GM04504 (cell line): ENCODE measurements at places on chromosomes 3 and 15.

DNA sequence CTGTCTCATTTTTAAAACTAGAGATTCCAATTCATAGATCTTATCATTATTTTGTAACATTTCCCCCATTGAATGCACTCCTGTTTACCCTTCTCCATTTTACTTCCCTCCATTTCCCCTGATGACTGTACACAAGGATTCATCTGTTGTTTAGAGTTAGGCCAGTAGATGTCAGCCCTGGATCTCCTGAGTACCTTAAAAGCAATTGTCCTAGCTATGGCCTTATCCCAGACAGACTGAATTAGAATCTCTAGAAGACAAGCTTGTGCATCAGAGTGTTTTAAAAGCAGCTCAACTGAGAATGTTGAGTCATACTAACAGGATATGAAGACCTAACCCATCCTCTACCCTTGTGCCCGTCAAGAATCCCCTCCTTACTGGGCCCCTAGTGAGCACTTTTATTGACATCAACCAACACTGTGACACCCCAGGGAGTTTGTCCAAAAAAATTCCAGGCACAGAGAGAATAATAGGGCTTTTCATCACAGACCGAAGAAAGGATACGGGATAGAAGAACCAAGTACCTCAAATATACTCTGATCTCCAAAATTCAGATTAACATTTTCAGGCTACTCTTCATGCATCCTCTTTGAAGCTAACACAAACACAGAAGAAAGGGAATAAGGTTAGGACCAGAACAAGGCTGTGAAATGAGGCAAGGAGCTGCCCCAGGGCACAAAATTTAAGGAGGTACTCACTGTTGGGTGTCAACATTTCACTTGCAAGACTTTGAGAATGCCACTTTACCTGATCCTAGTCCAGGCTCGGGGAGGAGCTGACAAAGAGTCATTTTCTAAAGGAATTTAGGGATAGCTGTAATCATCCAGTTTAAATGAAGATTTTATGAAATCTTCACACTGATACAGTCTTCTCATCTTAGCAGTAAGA is 17.1 kb downstream of the ZBED2 start:
- peak; percentile 60 for DNase-seq

DNA sequence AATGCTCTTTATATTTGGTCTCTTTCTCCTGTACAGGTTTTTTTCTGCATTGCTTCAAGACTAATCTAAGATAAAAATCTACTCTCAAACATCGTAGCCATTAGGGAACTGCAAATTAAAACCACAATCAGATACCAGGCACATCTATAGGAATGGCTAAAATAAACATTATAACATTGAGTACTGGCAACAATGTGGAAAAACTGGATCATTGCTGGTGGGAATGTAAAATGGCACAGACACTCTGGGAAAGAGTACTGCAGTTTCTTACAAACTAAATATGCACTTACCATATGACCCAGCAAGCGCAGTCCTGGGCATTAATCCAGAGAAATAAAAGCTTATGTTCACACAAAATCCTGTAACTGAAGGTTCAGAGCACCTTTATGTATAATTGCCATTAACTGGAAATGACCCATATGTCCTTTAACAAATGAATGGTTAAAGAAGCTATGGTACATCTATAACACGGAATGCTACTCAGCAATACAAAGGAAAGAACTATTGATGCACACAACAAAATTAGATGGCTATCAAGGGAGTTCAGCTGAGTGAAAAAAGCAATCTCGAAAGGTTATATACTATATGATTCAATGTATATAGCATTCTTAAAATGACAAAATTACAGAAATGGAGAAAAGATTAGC is 6.3 kb downstream of the ABCC5 start:
- DNase-seq: no peak

DNA sequence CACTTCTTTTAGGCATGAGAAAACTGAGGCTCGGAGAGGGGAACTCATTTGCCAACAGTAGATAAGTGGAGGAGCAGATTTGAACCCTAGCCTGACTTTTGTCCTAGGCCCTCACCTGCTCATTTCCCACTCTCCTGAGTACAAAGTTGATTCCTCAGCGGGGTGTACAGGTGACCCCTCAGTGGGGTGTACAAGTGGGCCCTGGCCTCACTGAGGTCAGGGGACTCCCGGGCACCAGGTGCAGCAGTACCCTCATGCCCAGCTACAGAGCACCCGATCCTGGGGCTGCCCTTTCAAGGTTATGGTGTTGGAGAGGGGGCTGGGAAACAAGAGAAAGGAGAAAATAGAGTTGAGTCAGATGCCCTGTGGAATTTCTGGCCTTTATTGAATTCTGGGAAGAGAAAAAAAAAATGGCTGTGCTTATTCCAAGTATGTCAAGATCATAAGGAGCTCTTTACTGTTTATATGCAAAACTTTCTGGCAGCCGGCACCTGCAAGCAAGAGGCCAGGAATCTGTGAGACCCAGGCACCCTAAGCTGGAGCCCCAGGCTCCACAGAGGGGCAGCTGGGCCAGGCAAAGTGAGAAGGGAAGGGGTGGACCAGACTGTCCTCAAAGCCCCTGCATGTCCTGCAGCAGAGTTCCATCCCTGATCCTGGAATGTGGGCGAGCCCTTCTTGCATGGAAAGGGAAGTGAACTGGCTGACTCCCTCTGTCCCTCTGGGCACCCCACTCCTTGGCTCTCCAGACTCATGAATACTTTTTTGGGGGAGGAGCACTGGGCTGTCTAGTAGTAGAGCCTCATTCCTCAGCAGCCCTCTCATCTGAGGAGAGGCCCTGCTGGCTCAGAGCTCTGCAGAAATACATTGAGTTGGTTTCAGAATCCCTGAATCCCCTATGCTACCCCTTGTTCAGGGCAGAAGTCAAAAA is 43.1 kb downstream of the AMOTL2 start:
- peak; percentile 71 for DNase-seq

DNA sequence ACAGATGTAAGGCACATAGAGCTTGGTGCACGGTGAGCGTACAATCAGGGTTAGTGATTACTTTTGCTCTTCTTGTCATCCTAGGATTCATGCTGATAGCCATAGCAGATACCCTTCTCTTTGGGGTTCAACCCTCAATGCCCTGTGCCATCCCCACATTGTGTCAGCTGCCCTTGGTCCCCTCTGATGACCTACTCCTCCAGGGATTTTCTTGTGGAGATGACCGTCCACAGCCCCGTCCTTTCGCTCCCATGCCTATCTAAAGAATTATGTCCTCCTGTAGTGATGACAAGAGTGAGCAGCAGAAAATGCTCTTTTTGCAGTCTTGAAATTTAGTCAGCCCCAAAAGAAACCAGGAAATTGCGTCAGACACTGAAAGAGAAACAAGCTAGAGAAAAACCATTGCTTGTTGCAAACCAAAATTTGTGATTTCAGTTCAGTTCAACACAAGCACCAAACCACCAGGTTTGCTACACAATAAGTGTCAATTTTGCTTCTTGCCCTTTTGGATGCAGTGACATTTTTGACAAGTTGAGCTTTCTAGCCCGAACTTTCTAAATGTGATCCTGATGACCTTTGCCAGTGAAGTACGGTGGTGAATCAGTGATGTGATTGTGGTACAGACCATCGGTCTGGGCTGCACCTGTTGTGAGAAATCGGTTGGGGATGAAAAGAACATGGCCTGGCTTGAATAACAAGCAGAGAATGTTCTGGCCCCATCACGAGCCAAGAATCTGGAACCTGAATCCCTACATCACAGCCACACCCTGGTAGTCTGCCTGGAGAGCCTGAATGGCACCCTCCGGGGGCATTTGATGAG is 41.3 kb downstream of the CMTM7 start:
- DNase-seq: no peak

DNA sequence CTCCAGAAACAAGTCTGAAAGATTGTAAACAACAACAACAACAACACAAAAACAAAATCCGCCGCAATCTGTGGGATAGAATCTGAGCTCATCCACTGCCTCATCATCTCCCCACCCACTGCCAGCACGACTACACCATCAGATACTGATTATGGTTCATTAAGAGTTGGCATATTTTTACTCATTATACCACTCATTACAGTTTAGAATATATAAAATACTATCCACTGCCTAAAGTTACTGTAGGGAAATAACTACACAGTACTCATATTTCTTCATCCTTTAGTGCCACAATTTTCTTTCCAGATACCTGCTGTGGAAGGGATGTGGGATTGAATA is 152.5 kb upstream of the PEX5L start:
- DNase-seq: no peak

- DNase-seq: no peak
These were observed 138.7 kb downstream of the ZPLD1 start for GRCh38 chr3:102573483-102574028.

- peak; percentile 77 for DNase-seq
These were observed 80.9 kb downstream of the DUT start for GRCh38 chr15:48411971-48412591.

DNA sequence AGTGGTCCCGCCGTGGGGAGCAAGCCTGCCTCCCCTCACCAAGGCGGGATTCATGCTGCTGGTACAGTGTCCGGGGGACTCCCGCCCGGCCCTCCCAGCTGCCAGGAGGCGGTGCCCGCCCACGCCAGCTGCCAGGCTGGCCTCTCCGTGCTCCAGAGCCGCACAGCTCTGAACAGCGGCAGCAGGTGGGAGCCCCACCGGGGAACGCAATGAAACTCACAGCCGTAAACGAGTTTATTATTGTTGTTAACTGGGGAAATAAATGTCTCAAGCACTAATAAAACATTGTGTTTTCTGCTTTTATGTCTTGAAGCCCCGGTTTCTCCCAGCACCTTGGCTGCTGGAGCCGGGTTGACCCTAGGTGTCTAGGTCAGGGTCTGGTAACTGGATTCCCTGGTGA is 317.7 kb upstream of the TLE3 start:
- DNase-seq: no peak

DNA sequence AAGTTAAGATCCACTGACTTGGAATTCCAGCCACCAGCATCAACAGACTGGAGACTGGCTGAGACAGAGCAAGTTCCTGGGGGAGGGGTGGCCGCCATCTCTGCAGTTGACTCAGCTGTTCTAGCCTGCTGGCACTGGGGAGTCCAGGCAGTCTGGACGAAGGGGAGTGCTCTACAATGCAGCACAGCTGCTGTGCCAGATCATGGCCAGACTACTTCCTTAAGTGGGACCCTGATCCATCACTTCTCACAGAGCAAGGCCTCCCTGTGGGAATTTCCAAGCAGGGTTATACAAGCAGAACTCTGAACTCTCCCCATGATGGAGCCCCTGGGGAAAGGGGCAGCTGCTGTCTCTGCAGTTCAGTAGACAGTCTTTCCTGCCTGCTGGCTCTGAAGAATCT is 35.2 kb downstream of the PYGO1 start:
- no peak for DNase-seq

DNA sequence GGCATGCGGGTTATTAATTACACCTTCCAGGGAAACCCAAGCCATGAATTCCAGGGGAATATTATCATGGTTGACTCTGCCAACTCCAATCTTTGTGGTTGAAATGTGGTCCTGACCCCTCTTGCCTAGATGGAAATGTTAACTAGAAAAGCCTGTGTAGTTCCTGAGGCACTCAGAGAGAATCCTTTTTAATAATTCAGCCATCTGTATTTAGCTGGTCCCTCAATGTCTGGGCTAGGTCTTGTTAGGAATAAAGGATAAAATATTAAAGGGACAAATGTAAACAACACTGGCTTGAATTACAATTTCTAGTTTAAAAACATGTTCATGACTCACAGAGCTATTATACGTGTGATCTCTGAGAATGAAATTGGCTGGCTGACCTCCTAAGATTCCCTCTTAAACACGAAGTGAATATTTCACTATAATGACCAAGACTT is 435.2 kb upstream of the SUCLG2 start:
- no peak for DNase-seq

DNA sequence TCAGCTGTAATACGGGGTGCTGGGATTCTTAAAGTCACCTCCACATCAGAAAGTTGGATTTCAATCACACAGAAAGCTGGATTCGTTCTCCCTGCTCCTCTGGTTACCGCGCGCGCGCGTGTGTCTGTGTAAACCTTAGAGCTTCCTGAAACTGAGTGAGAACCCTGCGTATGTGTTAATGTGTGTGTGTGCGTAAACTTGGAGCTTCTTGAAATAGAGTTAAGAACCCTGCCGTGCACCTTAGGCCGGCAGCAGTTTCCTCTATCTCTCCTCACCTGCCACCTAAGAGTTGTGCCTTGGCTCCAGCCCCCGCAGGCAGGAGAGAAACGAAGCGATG is 531 bp downstream of the LZTFL1 start:
- no peak for DNase-seq

- DNase-seq: no peak
These were observed 25.2 kb downstream of the CD200 start for GRCh38 chr3:112357930-112358780.

DNA sequence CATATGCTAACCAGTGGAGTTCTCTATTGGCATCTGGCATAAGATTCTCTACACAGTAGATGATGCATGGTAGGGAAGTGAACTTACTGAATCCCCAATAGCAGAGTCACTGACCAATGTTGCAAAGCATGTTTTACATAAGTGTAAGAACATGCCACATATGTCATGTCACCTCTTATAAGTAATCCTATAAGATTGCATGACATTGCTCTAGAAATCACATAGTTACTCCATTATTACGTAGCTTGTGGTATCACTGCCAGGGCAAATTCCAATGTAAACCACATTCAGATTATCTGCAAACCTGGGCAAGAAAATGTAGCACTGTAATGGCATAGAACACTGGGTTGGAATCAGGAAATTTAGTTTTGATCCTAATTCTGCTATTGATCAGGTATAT is 198.2 kb upstream of the UMPS start:
- DNase-seq: no peak

- peak; percentile 94 for DNase-seq
These were observed 65.8 kb downstream of the AAGAB start for GRCh38 chr15:67188551-67189218.

- no peak for DNase-seq
These were observed 34.9 kb upstream of the LINGO1 start for GRCh38 chr15:77667338-77668234.

- peak; percentile 69 for DNase-seq
These were observed 221.8 kb downstream of the CBLB start for GRCh38 chr3:105647047-105647446.

DNA sequence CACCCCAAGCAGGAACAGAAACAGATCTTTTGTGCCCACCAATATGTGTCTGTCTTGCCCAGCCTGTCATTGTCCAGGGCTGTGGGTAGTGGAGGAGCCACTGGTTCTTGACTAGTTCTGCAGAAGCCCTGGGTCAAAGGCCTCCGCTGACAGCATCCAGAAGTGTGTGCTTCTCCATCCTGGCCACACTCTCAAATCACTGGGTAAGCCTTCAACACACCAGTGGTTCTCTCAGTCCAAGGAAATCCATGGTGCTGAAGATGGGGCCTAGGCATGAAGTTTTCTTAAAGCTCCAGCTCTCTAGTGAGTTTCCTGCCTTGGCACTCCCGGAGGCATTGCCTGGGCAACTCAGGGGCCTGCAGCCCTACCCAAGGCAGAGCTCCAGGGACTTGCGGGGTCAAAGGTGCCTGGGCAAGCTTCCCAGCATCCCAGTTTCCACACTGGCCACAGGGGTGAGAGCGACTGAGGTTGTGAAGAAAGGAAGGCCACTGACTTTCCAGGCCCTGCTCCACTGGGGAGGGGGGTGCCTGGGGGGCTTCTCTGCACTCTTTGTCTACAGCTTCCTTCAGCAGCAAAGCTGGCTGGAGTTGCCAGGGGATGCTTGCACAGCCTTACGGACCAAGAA is 37.9 kb upstream of the RPL32 start:
- no peak for DNase-seq

- DNase-seq: no peak
These were observed 1.8 kb downstream of the SEMA4B start for GRCh38 chr15:90202929-90203328.

- no peak for DNase-seq
These were observed 4.2 kb downstream of the SMAD6 start for GRCh38 chr15:66706225-66706732.
